D721Med (cell line): ENCODE measurements at places on chromosomes 13 and 19.

DNA sequence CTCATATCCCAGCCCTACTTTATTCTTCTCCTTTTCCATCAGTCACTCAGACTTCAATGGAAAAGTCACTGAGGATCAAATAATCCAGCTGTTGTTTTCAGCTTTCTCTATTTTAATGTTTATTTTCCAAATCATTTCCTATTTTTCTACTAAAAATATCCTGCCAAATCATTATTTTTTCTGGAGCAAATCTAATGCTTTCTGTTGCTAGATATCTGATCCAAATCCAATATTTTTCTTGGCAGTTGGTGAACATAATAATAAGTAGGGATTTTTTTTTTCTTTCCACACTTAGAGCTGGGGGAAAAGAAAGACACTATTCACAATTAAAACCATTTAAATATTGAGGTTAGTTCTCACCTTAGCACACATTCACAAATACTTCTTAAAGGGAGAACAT lies 656.1 kb downstream of the DACH1 start:
- no peak for DNase-seq

GRCh38 chr13:113586661-113587479 lies 2.3 kb downstream of the TFDP1 start:
- DNase-seq, result no peak

DNA sequence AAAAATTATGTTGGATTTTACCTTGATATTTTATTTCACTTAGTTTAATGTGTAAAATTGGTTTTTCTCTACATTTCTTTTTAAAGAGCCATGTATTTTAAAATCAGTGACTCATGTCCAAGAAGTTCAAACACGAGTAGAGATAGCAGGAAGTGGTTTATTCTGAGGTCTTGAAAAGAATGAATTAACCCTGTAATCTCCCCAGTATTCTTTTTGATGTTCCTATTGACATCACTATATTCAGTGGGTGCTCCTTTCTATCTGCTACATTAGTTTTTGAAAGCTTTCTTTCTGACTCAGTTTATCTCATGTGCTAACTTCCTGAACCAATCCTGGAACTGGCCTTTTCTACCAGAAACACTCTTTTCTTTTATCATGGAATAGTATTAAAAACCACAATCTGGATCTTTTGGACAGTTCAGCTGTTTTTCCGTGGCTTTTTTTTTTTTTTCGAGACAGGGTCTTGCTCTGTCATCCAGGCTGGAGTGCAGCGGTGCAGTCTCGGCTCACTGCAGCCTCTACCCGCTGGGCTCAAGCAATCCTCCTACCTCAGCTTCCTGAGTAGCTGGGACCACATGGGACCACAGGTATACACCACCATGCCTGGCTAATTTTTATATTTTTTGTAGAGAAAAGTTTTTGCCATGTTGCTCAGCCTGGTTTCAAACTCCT lies 114.9 kb downstream of the PCCA start:
- no peak for DNase-seq

- DNase-seq, result no peak
These were observed 1.2 kb downstream of the ZSWIM4 start for GRCh38 chr19:13796301-13797057.

DNA sequence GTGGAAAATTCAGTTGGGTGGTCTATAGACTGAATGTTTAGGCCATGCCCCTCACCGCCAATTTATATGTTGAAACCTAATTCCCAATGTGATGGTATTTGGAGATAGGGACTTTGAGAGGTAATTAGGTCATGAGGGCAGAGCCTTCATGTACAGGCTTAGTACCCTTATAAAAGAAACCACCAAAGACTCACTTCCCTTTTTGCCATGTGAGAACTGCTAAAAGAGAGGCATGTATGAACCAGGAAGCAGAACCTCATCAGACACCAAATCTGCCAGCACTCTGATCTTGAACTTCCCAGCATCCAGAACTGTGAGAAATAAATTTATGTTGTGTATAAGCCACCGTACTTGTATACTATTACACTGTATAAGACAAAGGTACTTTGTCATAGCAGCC lies 40.6 kb downstream of the UQCRFS1 start:
- DNase-seq, result no peak

DNA sequence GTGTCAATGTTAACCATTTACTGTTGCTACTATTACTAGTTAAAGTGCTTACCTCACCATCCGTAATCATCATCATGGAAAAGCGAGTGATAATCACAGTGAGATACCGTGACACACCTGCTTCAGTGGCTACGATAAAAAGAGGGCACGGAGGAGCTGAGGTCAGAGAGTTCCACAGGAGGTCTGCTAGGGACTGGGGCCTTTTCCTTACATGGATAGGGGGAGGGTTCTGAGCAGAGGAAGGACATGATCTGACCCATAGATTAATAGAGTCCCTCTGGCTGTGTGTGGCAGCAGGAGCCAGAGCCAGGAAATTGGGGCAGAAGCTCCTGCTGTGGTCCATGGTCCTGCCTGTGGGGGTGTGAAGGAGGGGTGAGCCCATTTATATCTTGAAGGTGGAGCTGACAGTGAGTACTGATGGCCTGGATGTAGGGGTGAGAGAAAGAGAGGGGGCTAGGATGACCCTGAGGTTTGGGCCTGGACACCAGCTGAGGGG lies 136.7 kb downstream of the SIPA1L3 start:
- DNase-seq, result no peak

DNA sequence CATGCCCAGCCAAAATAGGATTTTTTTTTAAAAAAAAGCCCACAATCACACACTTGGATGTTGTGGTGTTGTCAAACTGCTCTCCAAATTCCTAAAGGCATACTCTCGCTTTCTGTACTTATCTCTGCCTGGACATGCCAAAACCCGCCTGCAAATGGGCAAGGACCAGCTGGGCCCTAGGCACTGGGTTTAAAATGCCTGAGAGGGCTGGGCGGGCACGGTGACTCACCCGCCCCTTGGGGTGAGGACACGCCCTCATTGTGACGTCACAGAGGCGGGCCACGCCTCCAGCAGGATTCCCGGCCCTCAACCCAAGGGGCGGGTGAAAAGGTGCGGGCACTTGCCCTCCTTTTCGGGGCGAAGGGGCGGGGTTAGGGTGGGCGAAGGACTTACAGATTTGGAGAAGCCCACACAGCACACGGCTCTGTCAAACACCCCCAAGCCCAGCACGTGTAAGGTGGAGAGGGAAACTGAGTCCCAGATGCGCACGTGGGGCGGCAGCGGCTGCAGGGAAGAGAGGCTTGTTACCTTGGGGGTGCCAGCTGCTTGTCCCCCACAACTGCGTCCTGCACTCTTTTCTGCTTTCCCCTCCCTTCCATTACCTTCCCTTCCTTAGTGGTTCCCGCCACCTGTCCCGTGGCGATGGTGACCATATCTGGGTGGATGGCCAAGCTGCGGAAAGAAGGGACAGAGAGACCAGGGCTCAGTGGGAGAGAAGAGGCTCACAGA lies 6.6 kb downstream of the EML2 start:
- peak; percentile 94 for DNase-seq

GRCh38 chr13:39201180-39201579 lies 162.9 kb downstream of the NHLRC3 start:
- DNase-seq, result no peak

DNA sequence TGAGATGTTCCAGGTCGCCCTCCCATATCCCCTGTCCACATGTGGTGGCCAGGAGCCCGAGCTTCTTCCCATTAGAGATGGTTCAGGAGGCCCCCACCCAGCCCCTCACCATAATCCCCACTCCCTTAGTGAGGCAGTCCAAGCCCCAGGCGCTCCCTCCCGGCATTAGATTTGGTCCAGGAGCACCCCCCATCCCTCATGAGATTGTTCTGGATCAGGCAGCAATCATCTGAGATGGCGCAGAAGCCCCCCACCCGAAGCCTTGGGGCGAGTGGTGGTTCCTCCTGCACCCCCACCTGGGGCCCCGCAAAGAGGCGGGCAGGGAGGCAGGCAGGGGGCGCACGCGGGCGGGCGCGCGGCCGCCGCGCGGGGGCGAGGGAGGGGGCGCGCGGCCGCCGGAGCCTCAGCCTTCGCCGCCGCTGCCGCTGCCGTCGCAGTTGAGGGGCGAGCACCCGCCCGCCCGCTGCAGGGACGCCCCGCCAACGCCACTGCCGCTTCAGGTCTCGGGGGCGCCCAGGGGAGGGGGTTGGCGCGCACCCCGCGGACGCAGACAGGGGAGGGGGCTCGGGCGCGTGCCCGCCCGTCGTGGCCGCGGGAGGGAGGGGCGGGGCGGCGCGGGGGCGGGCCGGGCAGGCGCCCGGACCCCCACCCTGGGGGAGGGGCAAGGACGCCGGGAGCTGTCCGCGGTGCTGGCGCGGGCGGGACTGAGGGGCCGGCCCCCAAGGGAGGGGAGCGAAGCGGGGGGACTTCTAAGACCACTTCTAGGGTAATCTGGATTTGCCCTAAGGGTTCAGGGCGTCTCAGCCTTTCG lies 46.4 kb upstream of the SHKBP1 start:
- DNase-seq, result peak; percentile 76

DNA sequence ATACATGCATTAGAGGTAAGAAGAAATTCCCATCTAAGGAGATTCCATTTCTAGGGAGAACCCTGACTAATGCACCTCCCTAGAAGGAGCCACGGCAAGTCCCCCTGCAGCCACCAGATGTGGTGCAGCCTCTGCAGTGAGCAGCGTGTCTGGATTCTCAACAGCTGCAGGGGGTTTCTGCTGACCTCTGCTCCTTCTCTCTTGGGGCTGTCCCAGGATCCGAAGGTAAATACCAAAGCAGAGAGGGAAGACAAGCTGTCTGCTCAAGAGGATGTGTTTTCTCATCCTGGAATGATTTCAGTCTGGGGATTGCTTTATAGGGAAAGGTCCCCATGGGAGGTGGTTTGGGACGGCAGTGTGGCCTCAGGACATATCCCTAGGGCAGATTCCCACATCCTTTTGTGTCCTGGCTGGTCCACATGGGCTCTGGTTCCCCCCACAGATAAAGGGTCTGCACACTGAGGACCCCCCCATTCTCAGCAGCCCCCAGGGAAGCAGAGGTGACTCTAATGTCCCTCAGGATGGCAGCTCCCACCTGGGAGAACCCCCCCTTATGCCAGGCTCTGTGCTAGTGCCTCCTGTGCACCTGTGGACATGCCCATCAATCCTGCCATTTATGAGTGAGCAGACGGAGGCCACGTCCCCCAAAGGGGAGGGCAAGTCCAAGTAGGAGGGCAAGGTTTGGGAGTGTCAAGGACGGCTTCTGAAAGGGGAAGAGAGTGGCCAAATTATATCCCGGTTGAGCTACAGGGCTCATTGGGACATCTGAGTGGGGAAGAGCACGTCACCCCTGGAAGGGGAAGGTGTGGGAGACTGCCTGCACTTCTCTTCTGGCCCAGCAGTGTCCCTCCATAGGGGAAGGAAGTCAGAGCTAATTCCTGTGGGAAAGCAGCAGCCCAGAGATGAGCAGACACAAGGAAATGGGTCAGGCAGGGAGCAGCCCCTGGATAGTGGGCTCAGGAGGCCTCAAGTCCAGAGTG lies 10.2 kb upstream of the OR10H5 start:
- DNase-seq, result no peak

DNA sequence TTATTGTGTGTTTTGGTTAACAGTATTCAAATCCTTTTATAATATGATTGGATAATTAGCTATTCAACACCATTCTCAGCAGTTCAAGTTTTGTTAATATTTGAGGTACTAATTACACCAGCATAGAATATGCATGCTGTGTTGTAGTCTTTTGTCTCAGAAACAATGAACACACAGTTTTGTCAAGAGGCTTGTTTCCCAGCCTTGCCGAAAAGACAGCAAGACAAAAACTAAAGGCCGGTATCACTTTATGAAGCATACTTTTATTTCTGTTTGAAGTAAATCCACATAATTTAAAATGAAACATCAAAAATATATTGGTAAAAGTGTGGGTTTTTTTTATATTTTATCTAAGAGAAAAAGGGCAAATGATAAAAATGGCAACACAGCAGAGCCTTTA lies 7.5 kb downstream of the GPR180 start:
- DNase-seq, result no peak

GRCh38 chr19:14476673-14477401 lies 1.7 kb upstream of the PTGER1 start:
- DNase-seq, result no peak

DNA sequence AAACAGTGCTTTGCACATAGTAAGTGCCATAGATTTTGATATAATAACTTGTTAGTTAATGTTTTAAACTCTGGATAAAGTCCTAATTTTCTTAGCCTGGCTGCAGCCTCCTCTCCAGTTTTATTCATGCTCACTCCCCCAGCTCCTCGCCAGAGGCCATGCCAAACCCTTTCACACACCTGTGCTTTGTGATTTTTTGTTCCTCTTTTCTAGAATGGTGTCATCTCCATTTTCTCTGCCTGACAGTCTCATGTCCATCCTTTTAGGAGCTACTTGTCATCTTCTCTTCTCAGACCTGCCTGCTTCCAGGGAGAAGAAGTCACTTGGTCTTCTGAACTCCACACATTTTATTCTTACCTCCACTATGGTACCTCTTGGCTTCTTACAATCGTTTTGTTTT lies 55.8 kb upstream of the SPATA13 start:
- DNase-seq, result no peak

- no peak for DNase-seq
These were observed 8.9 kb downstream of the ZNF541 start for GRCh38 chr19:47564081-47564480.

GRCh38 chr13:60213236-60213744 lies 49.6 kb upstream of the DIAPH3 start:
- DNase-seq, result no peak

DNA sequence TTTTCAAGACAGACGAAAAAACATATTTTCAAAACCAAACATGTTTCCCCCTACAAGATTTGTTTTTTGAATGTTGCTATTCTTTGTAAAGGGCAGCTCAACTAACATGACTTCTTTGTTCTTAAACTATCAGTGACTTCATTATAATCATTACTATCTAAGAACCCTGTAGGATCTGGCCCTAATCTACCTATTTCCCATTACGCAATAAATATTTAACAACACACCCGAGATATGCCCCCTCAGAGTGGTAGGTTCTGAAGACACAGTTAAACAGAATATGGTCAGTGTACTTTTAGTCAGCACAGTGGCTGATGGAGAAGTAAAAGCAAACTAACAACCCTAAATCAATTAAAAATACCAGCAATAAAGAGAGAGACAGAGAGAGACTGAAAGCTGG lies 186.9 kb downstream of the DIAPH3 start:
- no peak for DNase-seq

GRCh38 chr19:29943615-29944014 lies 1.6 kb downstream of the URI1 start:
- DNase-seq, result no peak

GRCh38 chr19:19205416-19206410 lies 2.5 kb upstream of the NR2C2AP start:
- no peak for DNase-seq
